ENCODE measurements at places on chromosomes 16 and 17.
A peak's percentile ranks its signal among the peaks of the same experiment; 100 is the strongest.

DNA sequence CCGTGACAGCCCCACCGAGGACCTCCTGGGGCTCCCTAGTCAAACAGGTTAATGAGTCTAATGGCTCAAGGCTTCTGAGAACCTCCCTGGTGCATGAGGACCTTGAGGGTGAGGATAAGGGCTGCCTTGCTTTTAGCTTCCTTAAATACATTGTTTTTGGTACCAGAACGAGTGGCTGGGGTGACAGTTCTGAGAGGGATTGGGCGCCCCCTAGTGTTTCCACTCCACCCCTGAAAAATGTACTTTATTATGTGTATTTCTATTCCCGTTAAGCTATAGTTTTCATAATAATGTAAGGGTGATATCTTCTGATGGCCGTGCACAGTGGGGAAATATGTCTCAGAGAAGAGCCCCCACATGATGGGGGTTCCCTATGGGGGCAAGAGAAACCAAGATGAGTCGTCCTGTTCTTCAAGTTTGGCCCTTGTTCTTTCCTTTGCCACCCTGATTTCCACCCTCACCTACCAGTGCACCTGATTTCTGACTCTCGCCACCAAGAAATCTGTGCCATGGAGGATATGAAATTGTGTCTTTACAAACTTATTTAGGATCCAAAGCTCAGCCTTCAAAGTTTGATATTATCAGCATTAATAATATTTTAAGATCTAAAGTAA lies 14.5 kb upstream of the VWA3A start:
- DNase-seq: peak; percentile 39

- DNase-seq: no peak
Observed at GRCh38 chr17:21249920-21250703, 3.1 kb downstream of the NATD1 start.

DNA sequence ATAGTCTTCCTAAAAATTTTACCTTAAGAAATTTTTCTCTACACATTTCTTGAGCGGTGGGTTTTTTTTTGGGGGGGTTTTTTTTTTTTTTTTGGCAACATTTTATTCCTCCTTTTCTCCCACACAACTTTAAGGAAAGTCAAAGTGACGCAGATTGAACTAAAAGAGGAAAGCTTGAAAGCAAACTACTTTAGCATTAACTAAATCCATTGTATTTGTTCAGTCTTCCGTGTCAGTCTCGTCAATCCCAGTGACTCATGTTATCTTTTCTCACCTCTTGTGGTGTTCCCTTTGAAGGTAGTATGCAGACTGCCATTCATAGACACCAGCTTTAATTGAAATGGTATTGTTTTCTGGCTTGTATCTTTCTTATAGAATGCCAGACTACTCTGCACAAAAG lies 39.3 kb downstream of the TADA2A start:
- peak; percentile 84 for DNase-seq

DNA sequence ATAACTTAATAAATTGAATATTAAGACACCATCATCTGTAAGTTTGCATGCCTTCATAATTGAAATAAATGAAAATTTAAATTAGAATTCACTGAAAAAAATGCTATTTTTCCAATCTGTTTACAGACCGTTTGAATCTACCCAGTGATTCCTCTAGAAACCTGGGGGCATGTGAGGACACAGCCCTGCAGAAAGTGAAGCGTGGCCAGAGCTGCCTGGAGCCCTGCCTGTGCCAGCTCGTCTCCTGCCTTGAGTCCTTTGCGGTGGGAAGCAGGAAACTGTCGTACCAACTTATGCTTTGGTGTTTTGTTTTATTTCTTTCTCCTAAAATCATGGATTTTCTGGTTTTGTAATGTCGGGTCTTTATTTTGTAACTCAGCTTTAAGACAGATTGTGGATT lies 67.8 kb upstream of the FA2H start:
- no peak for DNase-seq

GRCh38 chr16:67199011-67199807 lies at the start of gene ELMO3:
TSS of gene ELMO3 (plus strand) at chr16:67199131. CDS start at chr16:67199327, 196 bp downstream.
- DNase-seq: no peak

- DNase-seq: no peak
Observed at GRCh38 chr17:47915776-47916398, 19.9 kb downstream of the SP2 start.

GRCh38 chr17:32944248-32945020 lies 16.5 kb downstream of the TMEM98 start:
- DNase-seq: no peak

DNA sequence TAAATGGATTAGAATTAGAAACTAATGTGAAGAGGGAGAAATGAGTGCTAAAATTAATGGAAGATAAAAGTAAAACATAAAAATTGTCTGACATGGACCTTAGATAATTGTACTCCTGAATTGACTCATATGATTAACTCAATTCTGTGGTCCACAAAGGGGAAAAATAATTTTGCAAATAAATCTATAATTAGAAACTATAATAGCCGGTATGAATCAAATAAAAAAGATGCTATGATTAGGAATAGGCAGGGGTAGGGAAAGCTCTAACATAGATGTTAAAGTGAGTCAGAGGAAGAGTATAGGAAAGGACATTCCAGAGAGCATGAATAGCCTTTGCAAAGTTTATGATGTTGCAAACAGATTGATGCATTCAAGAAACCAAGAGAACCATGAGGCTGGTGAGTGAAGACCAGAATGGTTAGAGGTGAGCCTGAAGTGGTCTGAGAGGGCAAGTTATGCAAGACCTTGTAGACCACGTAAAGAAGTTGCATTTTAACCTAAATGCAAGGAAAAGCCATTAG lies 262.1 kb upstream of the CA10 start:
- no peak for DNase-seq

- DNase-seq: no peak
Observed at GRCh38 chr16:83285921-83286320, 521.9 kb upstream of the HSBP1 start.

DNA sequence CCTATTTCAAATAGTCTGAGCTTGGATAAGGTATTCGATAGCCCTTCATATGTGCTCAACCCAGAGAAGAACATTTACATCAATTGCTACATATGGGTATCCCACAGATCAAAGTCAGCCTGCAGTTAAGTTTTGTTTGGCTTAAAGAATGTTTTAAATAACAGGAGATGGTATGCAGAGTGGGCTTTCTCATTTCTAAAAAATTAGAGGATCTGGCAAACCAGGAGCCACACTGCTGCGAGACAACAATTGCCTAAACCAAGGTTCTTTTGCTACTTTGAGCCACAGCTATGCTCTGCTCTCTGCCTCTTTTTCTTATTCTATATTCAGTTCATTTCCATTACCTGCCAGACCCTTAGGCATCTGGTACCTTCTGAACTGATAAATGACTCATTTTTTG lies 30.2 kb upstream of the ARHGAP44 start:
- DNase-seq: no peak

GRCh38 chr17:1714980-1715802 lies 5.0 kb upstream of the TLCD2 start:
- peak; percentile 45 for DNase-seq

- no peak for DNase-seq
Observed at GRCh38 chr16:10922328-10923145, 19.7 kb downstream of the DEXI start.

GRCh38 chr17:1580979-1581676 lies 18.5 kb upstream of the PITPNA start:
- DNase-seq: no peak

GRCh38 chr17:29138971-29139691 lies 41.1 kb downstream of the MYO18A start:
- DNase-seq: no peak

- DNase-seq: peak; percentile 22
Observed at GRCh38 chr17:15106540-15106939, 158.6 kb downstream of the PMP22 start.

GRCh38 chr16:72845322-72846020 lies 202.5 kb downstream of the ZFHX3 start:
- no peak for DNase-seq

DNA sequence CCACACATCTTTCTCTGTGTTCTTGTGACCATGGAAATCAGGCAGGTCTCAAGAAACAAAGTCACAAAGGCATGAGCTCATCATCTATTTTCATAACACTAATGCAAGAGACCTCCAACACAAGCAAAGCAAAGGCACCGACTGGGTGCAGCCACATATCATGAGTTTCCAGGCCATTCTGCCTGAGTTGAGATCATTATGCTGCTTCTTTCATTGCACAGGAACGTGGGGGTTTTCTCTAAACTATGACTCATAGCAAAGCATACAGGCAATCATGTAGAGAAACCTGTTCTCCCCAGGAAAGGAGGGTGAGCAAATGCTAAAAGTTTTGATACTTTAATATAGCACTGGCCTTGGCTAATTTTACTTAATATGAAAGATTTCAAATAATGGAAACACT lies 60.7 kb downstream of the GRIN2A start:
- DNase-seq: no peak

GRCh38 chr16:56864960-56865359 lies at the start of gene SLC12A3:
TSS of gene SLC12A3 (plus strand) at chr16:56865207. CDS start at chr16:56865236, 29 bp downstream.
- no peak for DNase-seq

- no peak for DNase-seq
Observed at GRCh38 chr17:49572226-49572625, 3.4 kb upstream of the NXPH3 start.

All from HCT116 (cell line).